ENCODE measurements at places on chromosomes 4 and X.

GRCh38 chr4:4415107-4415805 is 28.4 kb downstream of the NSG1 start:
- DNase-seq, result no peak

GRCh38 chrX:150355913-150356312 is 7.2 kb upstream of the MAMLD1 start:
- no peak for DNase-seq

- no peak for DNase-seq
Measured at GRCh38 chr4:105343146-105343931, 130.5 kb downstream of the PPA2 start.

DNA sequence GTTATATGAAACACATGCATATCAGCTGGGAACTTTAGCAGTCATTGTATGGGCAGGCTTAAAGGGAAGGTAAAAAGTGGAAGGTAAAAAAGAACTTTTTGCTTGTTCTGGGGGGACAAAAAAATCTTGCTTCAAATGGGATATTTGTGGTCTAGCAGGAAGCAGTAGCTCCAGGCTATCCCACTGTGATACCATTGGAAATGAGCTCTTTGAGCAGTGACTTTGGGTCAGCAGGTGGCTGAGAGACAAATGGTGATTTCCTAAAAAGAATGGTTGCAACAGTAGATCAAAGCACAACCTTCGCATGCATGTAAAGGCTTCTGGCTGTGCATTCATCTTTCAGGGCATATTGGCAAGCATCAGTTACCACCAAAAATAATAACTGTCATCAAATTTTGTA is 106.2 kb downstream of the RS1 start:
- no peak for DNase-seq

DNA sequence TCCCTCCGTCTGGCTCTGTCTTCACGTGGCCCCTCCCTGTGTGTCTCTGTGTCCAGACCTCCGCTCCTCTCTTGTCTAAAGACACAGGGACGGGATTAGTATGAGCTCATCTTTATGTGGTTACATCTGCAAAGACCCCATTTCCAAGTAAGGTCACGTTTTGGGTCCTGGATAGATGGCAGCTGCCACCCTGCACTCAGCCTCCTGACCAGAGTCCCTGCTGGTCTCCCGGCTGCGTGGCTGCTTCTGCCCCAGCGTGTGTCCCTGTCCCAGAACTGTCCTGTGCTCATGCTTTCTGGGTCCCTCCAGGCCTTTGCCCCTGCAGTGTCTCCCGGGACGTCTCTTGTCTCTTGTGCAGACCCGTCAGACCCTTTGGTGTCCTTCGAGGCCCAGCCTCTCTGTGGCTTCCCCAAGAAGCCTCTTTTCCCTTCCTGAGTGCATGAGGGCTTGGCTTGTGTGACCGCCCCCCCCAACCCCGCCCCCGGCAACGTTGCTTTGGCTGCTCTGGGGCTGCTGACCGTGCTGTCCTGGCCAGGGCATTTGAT is 107.3 kb downstream of the PSAPL1 start:
- DNase-seq, result no peak

GRCh38 chrX:19137067-19137466 is 14.8 kb upstream of the ADGRG2 start:
- no peak for DNase-seq

DNA sequence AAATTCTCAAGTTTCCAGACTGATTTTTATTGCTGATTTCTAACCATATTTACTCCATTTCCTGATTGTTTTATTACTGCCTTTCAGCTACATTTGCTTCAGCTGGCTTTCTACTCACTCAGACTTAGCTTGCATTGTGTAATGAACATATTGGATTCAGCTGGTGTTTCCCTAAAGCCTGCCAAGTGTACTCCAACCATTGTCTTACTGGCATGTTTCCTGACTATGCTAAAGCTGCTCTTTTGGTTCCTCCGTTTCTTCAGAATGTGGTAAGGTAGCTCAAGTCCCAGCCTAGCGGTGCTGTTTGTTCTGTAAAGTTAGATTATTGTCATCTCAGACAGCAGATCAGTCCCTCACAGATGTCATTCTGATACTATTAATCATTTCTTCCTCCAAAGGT is 53.1 kb upstream of the GLRA2 start:
- DNase-seq, result no peak

DNA sequence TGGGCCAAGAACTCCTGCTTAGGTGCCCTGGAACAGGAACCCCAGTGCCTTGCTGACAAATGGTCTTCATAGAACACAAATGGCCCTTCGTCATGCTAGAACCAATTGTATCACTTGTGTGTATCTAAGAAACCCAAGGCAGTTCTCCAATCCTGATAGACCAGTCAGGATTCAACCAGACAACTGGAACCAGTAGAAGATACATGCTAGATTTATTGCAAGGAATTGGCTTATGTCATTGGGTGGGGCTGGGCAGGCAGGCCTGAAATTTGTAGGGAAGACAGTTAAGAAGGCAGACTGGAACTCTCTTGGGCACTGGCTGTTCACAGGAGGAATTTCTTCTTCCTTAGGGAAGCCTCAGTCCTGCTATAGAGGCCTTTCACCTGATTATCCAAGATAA is 17.0 kb upstream of the TBL1X start:
- no peak for DNase-seq

DNA sequence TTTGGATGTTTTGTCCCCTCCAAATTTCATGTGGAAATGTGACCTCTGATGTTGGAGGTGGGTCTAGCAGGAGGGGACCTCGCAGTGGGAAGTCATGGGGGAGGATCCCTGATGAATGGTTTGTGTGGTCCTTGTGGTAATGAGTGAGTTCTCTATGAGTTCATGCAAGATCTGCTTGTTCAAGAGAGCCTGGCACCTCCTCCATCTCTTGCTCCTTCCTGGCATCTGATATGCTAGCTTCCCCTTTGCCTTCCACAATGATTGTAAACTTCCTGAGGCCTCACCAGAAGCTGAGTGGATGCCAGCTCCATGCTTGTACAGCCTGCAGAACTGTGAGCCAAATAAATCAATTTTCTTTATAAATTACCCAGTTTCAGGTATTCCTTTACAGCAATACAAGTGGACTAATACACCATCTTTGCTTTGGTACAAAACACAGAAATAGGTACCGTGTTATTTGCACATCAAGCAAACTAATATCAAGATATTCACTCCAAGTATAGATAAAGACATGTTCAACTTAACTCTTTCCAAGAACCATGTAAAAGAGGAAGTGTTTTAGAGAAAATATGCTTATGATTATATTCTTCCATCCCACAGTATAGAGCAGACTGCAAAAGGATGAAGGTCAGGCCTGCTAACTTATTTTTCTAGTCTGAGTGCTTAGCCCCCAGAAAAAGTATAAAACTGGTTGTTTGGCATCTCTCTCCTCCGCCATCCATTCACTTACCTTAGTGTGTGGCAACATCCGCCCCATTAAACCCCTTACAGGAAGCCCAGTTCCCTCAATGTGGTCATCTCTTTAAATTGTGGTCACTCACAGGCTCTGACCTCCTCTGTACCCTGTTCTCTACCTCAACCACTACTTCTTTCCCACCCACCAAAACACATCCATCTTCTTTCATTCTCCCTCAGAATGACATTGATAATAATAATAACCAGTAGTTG is 6.7 kb downstream of the ARAP2 start:
- DNase-seq, result no peak

GRCh38 chrX:24759786-24760185 is 66.1 kb downstream of the POLA1 start:
- no peak for DNase-seq

DNA sequence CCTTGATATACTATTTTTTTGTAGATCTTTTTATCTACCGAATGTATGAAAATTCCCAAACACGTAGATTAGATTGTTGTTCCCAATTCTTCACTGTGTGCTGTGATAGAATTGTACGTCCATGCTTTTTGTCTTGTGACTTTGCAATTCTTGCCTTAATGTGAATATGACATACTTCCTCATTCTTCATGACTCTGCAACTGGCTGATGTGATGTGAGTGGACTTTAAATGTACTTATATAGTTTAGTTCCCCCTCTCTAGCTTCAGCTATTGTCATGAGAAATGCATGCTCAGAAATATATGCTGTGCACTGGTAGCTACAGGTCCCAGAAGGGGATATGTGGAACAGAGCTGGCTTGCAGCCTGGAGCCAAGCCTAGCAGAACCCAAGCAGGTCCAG is 89.4 kb downstream of the FTHL17 start:
- peak; percentile 24 for DNase-seq

GRCh38 chr4:123043013-123043412 is 120.6 kb upstream of the NUDT6 start:
- no peak for DNase-seq

GRCh38 chr4:169662206-169662605 is 41.8 kb downstream of the CLCN3 start:
- DNase-seq, result no peak

- no peak for DNase-seq
Measured at GRCh38 chr4:121304893-121305292, 75.9 kb downstream of the QRFPR start.

DNA sequence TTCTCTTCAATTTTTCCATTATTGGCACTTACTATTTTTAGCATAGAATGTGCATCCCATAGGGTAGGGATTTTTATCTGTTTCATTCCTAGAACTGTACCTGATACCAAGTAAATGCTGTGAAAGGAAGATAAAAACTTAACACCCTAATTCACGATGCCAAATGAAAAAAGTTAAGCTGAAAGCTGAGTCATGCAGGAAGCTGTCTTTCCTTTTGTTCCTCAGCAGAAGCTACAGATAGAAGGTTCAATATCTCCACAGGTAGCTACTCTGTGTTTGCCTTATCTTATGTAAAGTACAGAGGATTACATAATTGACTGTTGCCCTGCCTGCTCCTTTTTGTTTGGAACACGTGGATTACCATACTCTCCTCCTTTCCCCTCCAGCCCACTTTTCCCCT is 77.0 kb downstream of the LRP2BP start:
- DNase-seq, result no peak

DNA sequence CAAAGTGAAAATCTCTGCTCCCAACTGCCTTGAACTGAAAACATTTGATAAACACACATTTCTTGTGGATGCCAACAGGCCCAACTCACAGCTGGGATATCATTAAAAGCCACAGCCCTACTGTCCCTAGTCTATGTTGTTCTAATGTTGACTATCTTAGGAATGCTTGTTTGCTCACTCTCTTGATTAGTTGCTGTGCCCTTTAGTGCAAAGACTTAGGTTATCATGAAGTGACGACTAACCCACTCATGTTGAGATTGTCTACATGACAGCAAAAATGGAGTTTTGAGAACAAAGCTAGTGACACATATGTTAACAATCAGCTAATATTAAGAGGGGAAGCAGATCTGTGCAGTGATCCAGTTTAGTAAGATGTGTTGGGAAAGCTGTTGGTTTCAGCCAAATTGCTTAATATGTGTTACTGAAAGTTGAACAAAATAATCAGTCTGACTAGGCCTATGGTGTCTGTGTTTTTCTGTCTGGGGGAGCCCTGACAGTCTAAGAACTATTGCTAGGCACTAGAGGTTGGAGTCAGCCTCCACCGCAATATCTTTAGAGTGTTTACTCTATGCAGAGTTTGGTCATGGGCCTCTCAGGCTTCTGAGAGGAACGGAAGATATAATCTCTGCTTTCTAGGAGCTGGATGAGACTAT is 125.5 kb downstream of the ATG4A start:
- DNase-seq, result no peak

- no peak for DNase-seq
Measured at GRCh38 chr4:190019023-190019858, 7.8 kb downstream of the FRG2 start.

DNA sequence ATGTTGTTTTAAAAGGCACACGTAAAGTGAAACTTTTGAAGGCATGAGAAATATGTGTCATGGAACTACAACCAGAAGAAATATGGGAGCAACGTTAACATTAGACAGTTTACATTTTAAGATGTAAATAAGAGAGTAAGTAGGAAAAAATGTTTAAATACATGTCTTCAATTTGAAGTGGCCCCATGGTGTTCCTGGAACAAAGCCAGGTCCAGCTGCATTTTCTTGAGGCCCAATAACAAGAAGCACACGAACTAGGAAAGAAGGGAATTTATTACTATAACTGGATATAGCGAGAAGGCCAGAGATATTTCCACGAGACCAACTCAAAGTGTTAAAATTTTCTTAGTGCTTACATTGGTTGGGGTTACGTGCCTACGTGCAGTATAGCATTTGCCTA is 458.1 kb downstream of the KCTD8 start:
- no peak for DNase-seq

DNA sequence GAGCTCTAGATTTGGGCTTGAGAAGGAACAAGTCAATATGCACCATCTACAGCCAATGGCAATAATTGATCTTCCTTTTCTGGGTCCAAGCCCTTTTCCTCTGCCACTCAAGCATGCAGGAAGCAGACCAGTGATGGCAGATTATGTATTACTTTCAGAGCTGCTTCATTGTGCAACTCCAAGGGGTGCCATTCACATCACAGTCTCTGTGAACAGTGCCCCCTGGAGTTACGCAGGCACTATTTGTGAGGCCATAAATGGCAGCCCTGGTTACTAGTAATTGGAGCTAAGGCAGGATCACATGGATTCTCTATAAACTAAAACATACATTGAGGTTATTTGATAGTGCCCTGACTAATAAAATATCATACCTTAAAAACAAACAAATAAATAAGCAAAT is 313.4 kb upstream of the SLC7A11 start:
- peak; percentile 21 for DNase-seq

DNA sequence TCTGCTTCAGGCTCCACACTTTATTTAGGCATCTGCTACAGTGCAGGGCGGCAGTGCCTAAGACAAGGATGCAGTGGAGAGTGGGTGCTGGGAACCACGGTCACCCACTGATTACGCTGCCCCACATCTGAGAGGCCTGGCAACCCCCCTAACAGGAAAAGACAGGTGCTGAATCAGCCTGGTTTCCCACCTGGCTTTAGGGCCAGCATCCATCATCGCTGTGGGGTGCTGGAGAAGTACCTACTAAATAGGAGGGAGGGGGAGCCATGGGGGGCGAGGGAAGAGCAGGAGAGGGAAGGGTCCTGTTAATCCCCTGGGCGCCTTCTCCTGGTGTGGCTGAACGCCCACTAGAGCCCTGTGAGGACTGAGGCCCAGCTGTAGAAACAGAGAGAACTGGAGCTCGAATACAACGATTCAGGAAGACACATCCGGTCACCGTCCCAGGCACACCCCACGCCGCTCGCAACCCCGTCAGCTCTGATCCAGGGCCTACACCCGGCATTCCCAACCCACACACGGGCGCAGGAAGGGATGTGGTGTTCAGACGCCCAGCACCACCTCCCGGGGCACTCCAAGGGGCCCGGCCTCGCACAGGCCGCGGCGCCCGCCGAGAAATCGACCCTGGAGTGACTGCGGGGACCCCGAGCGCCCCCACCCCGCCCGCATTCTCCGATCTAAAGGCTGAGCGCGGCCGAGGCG is 554 bp downstream of the DCTD start:
- DNase-seq, result peak; percentile 57

GRCh38 chr4:158006990-158007389 is 165.8 kb downstream of the GASK1B start:
- DNase-seq, result peak; percentile 90

- no peak for DNase-seq
Measured at GRCh38 chr4:47650584-47651130, 165.6 kb downstream of the ATP10D start.

- DNase-seq, result no peak
Measured at GRCh38 chr4:97123573-97123972, 1019.7 kb downstream of the STPG2 start.

- DNase-seq, result no peak
Measured at GRCh38 chr4:31595496-31595895, 875.3 kb downstream of the PCDH7 start.

All from suppressor macrophage treated with lipopolysaccharide for 4 hours (primary cell).